Stimulated activated naive CD8-positive, alpha-beta T cell treated with anti-CD3 and anti-CD28 coated beads, Interleukin-15, amount 100 ng/mL, for 72 hours (primary cell): ENCODE measurements at places on chromosomes 2 and 18.

- DNase-seq: no peak
Observed at GRCh38 chr2:171482877-171483276, 39.4 kb upstream of the CYBRD1 start.

DNA sequence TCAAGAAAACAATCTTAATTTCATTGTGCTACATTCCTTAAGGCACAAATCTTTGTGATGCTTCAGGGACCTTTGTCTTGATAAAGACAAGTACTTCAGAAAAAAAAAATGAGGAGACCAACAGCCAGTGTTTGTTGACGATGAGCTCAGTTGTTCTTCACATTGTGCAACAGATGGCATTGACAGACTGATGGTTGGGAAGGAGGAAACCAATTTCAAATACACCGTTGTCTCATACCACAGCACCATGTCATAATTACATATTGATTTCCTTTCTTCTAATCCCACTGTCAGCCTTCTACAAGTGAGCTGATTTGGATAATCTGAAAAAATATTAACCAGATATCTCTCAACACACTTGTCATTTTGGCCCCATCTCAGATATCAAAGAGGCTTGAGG lies 53.7 kb upstream of the GRB14 start:
- no peak for DNase-seq

GRCh38 chr2:134724341-134724740 lies 5.5 kb upstream of the TMEM163 start:
- no peak for DNase-seq

DNA sequence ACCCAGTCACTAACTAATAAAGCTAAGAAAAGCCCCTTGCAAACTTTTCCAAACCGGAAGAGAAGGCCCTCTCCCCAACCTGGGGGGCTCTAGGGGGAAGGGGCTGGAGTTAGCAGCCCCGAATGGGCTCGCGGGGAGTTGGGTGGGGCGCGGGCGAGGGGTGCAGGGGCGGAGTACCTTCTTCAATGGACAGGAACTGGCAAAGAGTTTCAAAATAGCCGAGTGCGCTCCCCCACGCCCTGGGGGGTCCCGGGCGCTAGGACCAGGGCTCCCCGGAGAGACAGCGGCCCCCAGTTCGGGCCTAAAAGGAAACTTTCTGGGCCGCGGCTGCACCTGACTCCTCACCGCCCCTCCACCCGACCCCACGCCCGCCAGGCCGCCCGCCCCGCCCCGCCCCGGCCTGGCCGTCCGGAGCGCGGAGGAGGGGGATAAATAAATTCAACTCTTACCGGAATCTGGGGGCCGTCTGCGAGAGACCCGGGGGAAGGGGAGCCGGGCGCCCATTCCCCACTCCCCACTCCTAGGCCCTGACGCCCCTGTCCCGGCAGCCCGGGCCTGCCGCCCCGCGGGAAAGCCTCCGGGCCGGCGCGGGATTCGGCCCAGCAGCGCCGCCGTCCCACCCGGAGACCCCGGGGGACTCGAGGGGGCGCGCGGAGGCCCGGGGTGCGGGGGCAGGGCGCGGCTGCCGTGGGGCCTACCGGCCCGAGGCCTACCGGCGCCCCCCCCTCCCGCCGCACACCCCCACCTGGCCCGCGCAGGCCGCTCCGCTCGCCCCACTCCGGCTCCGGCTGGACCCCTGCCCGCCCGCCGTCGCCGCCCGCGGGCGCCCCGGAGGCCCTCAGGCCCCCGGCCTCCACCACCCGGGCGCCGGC lies 868 bp downstream of the INO80D start:
- peak; percentile 58 for DNase-seq

- DNase-seq: no peak
Observed at GRCh38 chr2:216698895-216699294, 3.5 kb upstream of the IGFBP5 start.

GRCh38 chr2:436205-436604 lies 148.3 kb upstream of the ALKAL2 start:
- no peak for DNase-seq

GRCh38 chr2:79861059-79861374 lies 348.2 kb downstream of the CTNNA2 start:
- DNase-seq: no peak

- no peak for DNase-seq
Observed at GRCh38 chr18:5543036-5543680, 639 bp downstream of the EPB41L3 start.

GRCh38 chr2:2689306-2689705 lies 358.2 kb upstream of the MYT1L start:
- no peak for DNase-seq

GRCh38 chr18:21242780-21243401 lies 859 bp downstream of the GREB1L start:
- DNase-seq: no peak

DNA sequence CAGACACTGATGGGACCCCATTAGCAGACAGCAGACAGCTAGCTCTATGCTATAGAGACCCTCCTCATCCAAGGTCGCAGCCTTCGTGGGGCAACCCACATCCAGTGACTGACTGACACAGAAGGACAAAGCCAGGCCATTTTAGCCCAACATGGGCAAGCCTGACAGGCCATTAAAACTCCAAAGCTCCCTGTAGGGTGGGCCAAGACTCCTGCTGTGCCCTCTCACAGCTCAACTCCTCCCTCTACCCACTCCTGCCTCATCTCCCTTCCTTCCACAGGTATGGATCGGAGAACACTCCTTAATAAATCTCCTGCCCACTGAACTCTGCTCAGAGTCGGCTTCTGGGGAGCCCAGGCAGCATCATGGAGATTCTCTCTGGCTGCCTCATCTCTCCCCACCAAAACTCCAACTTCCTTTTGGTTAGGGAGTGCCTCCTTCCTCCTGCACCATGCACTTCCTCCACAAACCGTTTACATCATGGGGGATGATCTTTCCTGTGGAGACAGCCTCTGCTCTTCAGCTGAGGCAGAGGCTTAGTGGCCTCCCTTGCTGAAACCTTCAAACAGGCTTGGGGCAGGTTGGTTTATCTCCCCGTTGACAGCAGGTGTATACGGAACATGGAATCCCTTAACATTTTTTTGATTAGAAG lies 86.5 kb downstream of the ACTR3 start:
- no peak for DNase-seq

DNA sequence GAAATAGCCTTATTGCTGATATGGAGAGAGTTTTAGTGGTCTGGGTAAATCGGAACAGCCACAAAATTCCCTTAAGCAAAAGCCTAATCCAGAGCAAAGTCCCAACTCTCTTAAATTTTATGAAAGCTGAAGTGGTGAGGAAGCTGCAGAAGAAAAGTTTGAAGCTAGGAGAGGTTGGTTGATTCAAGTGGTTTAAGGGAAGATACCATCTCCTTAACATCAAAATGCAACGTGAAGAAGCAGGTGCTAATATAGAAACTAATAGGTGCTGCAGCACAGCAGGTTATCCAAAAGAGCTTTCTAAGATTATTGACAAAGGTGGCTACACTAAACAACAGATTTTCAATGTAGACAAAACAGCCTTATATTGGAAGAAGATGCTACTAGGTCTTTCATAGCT lies 28.2 kb upstream of the CD8A start:
- no peak for DNase-seq

DNA sequence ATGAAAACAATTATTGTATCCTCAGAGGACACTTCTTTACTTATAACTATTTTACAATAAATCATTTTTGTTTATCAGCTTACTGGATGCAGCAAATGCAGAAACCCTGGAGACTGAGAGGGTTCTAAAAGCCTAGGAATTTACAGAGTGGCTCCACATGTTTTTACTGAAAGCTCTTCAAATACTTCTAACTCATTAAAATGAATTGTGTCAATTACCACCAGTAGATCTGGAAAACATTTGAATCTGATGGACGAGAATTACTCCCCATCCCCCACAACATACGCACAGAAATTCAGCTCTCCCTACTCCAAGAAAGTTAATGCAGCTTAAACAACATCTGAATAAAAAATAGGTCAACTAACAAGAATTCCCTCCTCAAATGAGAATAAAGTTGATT lies 319.8 kb upstream of the FIGN start:
- no peak for DNase-seq

GRCh38 chr2:50620783-50621182 lies 411.1 kb downstream of the NRXN1 start:
- DNase-seq: no peak

GRCh38 chr2:42932271-42933151 lies 140.1 kb upstream of the HAAO start:
- no peak for DNase-seq

- peak; percentile 68 for DNase-seq
Observed at GRCh38 chr2:204072443-204073324, 136.1 kb downstream of the ICOS start.

DNA sequence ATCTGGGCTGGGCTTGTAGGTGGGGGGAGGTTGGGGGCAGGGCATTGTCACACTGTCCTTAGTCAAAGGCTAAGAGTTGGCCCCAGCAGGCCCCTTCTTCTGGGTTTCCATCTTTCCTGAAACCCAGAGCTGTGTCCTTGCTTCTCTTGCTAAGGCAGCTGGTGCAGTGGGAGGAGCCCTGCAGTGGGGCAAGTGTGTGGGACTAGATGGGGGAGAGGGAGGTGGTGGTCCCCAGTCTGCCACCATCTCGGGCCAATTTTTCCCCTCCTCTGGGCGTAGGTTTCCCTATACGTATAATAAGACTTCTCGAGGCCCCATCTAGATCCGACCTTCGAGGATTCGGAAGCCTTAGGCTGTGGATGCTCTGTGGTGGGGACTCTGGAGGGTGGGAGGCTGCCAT lies 3.5 kb downstream of the KCNF1 start:
- no peak for DNase-seq

DNA sequence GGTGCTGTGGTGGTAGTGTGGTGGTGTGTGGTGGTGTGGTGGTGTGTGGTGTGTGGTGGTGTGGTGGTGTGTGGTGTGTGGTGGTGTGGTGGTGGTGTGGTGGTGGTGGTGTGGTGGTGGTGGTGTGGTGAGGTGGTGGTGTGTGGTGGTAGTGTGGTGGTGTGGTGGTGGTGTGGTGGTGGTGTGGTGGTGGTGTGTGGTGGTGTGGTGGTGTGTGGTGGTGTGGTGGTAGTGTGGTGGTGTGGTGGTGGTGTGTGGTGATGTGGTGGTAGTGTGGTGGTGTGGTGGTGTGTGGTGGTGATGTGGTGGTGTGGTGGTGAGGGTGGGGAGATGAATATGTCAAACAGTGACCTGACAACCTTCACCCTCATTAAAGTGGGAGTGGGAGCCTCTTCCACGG lies 55.6 kb upstream of the DLGAP1 start:
- no peak for DNase-seq

DNA sequence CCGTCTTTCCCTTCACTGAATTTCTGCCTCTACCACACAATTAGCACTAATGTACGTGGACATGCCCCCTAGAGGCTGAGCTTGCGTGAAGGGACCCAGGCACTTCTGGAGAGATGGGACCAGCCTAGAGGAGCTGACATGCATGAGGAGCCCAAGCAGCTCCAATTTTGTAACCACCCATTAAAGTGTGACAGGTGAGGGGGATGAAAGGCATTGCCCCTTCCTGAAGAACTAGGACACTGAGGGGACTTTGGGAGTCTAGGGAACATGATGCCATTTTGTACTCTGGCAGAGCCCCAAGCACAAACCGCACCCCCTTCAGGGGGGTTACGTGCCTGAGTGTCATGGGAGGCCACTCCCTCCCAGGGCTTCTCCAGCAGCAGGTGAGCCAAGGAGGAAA lies 63.6 kb downstream of the HNRNPLL start:
- DNase-seq: no peak

DNA sequence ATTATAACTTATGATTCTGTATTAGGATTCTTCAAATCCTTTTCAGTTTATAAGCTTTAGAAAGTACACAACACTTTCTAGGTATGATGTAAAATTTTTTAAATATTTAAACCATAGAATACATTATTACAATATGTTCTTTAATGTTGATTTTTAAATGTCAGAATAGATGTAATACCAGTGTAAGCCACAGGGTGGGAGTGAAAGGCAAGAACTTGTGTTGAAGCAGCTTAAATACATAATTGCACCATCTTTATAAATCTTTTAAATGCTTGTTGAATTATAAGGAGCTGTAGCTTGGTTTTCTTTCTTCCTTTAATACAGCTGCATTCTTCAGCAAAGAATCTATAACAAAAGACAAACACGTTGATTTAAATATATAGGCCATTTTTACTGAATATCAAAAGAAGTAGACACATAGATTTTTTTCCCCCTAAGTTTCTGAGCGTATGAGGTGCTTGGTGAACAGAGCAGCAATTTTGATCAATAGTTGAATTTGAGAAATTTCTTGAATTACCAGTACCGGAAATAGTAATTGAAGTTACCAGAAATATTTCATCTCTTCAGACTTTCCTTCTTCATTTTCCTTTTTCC lies 63.0 kb downstream of the TANK start:
- DNase-seq: no peak

DNA sequence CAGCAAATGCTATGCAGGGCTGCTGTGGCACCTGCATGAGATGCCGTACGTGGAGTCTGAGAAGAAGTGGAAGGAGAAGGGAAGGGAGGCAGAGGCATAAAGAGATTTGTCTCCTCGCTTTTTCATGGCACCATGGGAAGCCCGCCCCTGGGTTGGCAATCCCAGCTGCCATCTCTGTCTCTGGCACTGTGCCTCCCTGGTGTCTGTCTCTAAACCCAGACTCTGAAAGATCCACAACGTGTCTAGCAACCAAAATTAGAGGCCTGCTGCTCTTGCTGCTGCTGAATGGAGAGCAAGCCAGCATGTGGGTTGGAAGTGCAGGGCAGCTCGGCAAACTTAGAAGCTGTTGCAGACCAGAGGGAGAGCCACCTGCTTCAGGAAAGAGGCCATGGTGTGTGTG lies 53.1 kb downstream of the INO80C start:
- DNase-seq: no peak

DNA sequence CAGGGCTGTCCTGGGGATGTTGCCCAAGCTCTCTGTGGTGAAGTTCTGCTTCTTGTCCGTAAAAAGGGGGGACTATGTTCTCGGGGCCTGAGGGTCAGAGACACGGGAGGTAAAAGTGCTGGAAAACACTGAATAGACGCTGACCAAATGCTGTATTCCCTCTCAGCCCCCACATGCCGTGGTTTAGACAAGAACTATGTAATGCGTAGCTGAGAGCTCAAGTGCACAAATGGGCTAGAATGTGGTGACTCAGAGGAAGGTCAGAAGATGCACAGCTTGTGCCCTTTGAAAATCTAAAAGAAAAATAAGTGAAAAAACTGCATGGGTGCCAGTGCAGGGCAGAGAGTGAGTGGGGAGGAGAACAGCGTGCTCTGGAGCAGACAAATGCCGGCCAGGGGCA lies 80.3 kb upstream of the MAP4K4 start:
- DNase-seq: no peak

- no peak for DNase-seq
Observed at GRCh38 chr2:198930170-198930569, 527.6 kb downstream of the SATB2 start.
